Stimulated activated CD4-positive, alpha-beta T cell treated with anti-CD3 and anti-CD28 coated beads, Interleukin-2, amount 100 ng/mL, for 4 hours (primary cell): ENCODE measurements at places on chromosomes 12 and 14.

DNA sequence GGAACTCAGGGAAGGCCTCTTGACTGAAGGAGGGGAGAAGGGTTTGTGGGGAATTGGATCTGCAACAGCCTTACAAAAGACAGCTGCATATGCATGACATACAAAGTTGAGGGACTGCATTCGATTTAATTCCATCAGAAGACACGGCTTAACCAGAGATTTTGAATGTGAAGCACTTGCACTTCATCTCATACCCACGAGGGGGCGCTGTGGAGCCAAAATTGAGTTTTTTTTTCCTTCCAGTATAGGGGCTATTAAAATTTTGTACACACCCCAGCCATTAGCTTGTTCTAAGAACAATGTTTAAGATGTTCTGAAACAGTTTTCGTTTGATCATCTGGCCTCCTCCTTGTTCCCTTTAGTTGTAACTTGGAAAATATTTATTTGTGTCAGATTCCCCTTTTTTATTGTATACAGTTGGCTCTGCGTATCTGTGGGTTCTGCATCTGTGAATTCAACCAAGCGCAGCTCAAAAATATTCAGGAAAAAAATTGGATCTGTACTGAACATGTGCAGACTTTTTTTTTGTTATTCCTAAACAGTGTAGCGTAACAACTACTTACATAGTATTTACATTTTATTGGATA, 1.6 kb downstream of the SUDS3 start:
- DNase-seq = peak; percentile 56

DNA sequence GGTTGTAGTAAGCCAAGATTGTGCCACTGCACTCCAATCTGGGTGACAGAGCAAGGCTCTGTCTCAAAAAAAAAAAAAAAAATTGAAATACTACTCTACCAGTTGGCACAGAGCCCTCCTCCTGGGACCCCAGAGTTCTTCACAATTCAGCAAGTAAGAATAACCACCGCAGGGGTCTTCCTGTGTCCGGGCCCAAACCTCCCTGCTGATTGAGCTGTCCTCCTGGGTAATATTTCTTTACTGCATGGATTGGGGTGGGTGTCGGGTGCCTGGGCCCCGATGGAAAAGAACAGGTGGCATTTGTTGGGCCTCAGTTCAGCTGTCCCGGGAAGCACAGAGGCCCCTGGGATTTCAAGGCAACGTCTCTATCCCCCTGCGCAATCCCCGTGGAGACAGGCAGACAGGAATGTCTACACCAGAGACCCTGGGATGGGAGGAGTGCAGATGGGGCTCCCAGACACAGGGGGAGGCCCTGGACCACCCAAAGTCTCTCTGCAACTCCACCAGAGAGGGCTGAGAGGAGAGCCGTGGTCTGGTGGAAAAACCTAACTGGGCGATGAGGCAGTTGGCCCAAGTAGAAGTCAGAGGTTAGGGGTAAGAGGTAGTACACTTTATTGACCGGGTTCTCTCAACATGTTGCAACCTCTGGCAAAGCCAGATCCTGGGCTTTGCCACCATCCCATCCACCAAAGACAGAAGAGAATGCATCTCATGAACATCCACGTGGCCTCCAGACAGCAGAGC, 32.7 kb upstream of the VPS37B start:
- DNase-seq = no peak

DNA sequence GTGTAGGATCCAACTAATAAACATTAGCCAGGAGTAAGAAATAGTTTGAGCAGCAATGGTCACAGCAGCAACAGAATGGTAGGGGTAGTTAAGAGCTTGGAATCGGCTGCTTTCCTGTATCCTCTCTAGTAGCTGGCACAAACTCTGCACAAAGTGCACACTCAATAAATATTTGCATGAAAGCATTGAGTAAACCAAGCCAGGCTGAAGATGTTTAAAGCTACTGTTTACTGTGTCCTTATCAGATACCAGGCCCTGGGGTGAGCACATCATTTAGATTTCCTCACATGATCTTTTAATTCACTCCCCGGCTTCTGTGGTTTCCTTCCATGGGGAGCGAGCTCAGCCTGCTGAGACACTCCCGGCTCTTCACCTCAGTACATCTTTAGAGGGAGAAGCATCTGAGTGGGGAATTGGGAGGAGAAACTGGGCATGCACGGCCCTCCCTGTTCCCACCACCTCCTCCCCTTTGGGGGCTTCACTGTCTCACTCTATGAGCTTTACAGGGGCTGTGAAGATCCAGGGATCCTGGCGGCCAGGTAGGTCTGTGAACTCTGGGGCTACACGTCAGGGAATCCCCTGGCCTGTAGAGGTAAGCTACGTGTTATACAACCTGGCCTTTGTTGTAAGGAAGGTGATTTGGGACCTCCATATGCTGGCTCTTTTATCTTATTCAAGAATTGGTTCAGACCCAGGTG, 107.2 kb upstream of the VASH1 start:
- no peak for DNase-seq

DNA sequence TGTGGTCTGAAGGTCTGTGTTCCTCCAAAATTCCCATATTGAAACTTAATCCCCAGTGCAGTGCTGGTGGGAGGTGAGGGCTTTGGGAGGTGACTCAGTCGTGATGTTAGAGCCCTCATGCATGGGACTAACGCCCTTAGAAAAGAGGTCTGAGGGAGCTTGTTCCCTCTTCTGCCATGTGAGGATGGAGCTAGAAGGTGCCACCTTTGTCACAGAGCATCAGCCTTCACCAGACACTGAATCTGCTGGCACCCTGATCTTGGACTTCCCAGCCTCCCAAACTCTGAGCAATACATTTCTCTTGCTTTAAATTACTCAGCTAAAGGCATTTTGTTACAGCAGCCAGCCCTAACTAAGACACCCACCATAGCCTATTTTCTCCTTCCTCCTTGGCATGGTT, 13.9 kb downstream of the RAB15 start:
- DNase-seq = no peak

GRCh38 chr14:96578619-96579018, 76.4 kb downstream of the PAPOLA start:
- no peak for DNase-seq

DNA sequence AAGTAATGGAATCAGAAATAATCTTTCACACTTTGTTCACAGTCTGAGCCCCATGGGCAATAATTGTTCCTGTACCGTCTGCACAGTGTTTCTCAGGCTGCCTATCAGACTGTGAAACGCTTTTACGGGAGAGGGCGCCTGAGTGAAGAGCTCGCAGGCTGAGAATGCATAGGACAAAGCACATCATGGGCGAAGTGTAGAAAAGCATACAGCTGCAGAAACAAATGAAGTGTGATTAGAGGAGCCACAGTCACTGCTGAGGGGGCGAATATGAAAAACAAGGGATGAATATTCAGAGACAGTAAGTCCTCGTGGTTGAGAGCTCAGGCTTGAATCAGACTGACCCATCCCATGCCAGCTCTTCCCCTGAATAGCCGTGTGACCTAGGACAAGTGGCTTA, 438.4 kb upstream of the DCN start:
- no peak for DNase-seq

DNA sequence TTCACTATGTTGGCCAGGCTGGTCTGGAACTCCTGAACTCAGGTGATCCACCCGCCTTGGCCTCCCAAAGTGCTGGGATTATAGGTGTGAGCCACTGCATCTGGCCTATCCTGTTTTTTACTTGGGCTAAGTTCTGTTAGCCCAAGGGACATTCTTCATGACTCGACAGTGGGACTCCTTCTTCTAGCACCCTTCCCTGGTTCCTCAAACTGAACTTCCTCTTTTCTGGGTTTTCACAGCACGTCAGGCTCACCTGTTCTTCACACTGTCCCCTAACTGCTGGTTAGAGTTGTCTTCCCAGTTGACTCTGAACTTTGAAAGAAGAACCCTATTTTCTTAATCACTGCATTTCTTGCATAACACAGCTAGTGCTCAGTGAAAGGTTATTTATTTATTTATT, 22.5 kb downstream of the CABP1 start:
- no peak for DNase-seq

DNA sequence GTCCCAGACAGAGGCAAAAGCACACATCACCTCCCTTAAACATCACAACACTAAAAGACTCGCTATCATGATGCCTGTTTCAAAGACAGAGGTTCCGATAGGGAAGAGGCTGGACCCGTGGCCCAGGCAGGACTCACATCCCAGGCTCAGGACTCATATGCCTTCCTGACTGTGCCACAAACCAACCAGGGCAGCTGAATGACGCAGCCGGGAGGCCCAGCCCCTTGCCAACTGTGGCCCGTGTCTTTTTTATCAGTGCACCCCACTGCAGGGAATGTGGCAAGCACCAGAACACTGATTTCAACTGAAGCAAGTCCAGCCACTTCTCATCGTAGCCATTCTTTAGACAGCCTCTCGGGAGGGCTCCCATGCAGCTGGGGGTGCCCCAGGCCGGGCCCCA, 132.3 kb downstream of the KSR2 start:
- DNase-seq = no peak

DNA sequence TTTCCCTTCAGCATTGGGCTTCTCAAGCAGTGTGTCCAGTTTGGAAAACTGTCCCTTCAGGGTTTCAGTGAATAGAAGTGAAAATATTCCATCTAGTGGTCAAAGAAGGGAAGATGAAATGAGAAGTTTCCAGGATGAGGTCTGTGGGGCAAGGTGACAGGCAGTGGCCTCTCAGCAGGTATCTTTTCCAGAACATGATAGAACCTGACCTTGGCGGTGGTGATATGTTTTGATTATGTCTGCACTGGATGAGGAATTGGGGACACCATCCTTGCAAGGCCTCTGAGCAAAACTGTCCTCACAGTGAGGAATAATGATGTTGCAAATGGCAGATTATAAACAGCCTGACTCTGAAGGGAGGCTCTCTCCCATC, 4.7 kb downstream of the GPX2 start:
- no peak for DNase-seq

DNA sequence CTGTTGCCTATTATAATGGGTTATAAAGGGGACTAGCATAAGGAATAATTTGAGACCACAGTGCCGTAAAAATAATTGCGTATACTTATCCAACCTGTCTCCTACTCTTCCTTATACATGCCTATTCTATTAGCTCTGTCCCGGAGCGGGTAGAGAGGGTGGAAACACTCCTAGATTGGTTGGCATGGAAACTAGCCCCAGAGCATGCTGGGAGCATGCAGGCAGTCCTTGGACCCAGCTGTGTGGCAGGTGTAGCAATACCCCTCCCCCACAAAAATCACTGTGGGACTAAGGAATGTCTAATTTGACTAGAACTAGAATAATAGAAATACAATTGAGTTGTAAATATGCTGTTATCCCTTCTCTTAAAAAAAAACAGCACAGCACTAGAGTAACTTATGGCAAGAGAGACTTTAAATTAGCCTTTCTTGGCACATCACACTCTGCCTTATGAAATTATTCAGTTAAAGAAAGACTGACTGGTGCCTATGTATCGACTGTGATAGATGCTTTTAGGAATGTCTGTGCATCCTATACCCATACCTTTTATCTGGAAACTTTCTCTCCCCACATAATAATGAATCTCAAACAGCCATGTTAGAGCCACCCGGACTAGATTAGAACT, 244.0 kb upstream of the DAAM1 start:
- DNase-seq = no peak

- no peak for DNase-seq
Observed at GRCh38 chr12:88723219-88723618, 142.9 kb upstream of the KITLG start.

DNA sequence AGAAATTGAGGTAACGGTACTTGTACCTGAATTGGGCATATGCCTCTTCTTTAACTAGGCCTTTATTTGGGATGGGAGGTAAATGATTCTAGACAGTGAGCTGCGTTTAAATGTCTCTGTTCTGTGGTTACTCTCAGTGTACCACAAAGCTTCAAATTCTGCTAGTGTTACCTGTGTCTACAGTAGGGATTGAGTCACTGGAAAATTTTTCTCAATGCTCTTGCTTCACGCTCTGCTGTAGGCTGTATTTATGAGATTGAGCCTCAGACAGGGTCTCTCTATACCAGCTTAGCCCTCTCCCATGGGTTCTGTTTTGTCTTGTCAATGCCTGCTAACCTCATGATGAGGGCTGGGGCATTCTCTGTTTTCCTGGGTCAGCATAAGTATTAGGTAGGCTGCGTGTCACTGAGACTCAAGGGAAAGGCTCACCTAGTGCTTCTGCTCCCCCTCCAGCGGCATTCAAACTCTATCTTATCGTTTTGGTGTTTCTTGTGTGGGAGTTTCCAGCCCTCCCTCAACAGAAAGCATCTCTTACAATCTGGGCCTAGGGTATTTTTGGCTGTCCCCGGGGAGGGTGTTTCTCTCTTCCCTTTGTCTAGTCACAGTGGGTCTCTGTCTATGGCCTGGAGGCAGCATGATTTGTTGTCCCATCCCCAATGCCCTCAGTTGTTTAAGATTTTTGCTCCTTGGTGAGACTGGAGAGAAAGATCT, 285.8 kb downstream of the ADGRD1 start:
- DNase-seq = no peak

GRCh38 chr14:70755655-70756054, 53.7 kb downstream of the MAP3K9 start:
- DNase-seq = no peak

GRCh38 chr12:100675432-100675831, 101.9 kb downstream of the GAS2L3 start:
- DNase-seq = no peak

DNA sequence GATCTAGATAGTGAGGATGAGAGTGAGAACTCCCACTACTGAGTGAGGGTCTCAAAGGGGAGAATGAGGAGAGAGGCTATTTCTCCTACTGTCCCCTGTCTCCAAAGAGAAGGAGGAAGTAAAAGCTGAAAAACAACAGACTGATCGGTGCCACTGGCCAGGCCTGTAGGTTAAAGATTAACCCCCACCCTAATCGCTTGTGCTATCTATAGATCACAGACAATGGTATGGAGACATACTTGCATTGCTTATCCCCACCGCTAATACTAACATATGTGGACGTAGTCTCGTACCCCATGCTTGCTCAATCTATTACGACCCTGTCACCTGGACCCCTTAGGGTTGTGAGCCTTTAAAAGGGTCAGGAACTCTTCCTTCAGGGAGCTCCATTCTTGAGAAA, 777.9 kb upstream of the TMEM132C start:
- DNase-seq = no peak

DNA sequence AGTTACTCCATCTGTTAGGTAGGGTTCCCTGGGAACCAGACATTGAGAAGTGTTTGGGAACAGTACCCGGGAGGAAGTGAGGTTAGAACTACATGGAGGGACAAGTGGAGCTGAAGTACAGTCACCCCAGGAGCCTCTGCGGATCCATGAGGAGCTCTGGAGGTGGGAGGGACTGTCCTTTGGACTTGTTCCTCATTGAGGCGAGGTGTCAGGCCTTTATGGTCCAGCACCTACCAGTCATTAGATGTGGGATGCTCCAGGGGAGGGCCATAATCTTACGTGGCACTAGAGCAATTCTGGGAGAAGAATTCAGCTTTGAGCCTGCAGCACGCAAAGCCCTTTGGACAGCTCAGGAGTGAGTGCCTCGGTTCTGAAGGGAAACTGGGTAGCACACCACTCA, 142.8 kb downstream of the DACT1 start:
- DNase-seq = no peak

GRCh38 chr14:59939828-59940227, 19.9 kb downstream of the LRRC9 start:
- DNase-seq = no peak

- no peak for DNase-seq
Observed at GRCh38 chr12:108907839-108908351, 28.0 kb downstream of the DAO start.
